Uterus (tissue), 4 donors: ENCODE measurements at places on chromosomes 12 and 14.

- no peak for DNase-seq
- H3K4me1 ChIP-seq: no peaks in the 10 kb centered on the region
- no peaks in the 10 kb centered on the region for H3K27me3 ChIP-seq
- H3K4me3 ChIP-seq: no peak overlapping the region
- peak overlapping the region; percentile 51 for H3K27ac ChIP-seq
- no peaks in the 10 kb centered on the region for H3K36me3 ChIP-seq
Observed at GRCh38 chr12:59040656-59041055, 120.4 kb upstream of the LRIG3 start.

- no peaks in the 10 kb centered on the region for H3K4me1 ChIP-seq
- H3K27me3 ChIP-seq: no peaks in the 10 kb centered on the region
- no peak overlapping the region for H3K27ac ChIP-seq
- H3K4me3 ChIP-seq: no peak overlapping the region
Observed at GRCh38 chr14:78245238-78245637, 75.1 kb downstream of the NRXN3 start.

GRCh38 chr12:120614848-120615247, 25.6 kb upstream of the CABP1 start:
- no peaks in the 10 kb centered on the region for H3K4me1 ChIP-seq
- H3K27me3 ChIP-seq: no peaks in the 10 kb centered on the region
- no peak overlapping the region for H3K27ac ChIP-seq

DNA sequence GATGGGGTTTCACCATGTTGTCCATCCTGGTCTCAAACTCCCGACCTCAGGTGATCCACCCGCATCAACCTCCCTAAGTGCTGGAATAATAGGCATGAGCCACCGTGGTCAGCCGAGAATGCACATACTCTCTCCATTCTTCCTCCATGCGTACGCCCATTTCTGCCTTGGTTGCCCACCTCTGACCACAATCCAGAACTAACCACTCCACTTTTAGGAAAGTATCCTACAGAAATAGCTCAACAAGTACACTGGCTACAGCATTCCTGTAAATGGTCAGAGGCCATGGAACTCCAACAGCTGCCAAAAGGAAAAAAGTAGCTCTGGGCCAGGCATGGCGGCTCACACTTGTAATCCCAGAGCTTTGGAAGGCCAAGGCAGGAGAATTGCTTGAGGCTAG, 60.7 kb downstream of the IRF2BPL start:
- H3K27ac ChIP-seq: no peak overlapping the region
- DNase-seq: no peak
- no peaks in the 10 kb centered on the region for H3K4me1 ChIP-seq
- H3K27me3 ChIP-seq: no peaks in the 10 kb centered on the region
- no peaks in the 10 kb centered on the region for H3K36me3 ChIP-seq

- no peaks in the 10 kb centered on the region for H3K36me3 ChIP-seq
- no peak overlapping the region for H3K4me3 ChIP-seq
- H3K27me3 ChIP-seq: no peaks in the 10 kb centered on the region
- H3K4me1 ChIP-seq: no peaks in the 10 kb centered on the region
- no peak overlapping the region for H3K27ac ChIP-seq
Observed at GRCh38 chr14:69863083-69863482, 16.1 kb upstream of the SMOC1 start.
